IMR-90 (cell line): ENCODE measurements at places on chromosomes 2 and 18. TPM values are rescaled to one million over a fixed set of nuclear protein-coding genes. Genes with fewer than 3 reads are reported as not detected.

DNA sequence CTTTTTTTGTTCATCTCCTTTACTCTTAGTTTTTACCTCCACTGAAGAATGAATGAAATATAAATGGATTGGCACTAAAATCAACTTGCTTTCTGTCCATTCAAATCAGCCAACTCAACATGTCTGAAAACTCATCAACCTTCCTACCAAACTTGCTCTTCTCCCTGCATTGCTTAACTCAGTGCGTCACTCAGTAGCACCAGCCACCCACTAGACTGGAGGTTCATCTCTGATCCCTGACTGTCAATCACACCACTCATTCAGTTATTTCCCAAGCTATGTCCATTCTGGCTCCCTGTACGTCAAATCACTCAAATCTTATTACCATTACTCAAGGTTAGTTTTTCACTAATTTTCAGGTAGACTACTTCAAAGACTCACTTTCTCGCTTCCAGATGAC is 75.2 kb upstream of the RBMS1 start:
- DNase-seq: no peak

DNA sequence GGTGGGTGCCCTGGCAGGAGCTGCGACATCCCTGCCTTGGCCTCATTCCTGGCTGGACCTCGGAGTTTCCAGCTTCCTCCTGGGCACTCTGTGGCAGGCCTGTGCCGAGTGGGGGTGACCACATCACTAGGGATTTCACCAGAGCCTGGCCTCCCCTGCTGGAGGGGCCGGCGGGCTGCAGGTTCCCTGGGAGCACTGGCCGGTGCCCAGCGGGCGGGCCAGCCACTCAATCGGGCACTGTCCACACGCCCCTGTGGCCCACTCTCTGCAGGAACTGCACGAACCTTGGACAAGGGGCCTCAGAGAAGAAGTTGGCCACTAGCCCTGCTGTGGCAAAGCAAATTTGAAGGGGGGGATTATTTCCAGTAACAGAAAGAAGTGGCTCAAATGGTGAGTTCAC is 110.7 kb upstream of the APCDD1 start:
- DNase-seq: no peak

DNA sequence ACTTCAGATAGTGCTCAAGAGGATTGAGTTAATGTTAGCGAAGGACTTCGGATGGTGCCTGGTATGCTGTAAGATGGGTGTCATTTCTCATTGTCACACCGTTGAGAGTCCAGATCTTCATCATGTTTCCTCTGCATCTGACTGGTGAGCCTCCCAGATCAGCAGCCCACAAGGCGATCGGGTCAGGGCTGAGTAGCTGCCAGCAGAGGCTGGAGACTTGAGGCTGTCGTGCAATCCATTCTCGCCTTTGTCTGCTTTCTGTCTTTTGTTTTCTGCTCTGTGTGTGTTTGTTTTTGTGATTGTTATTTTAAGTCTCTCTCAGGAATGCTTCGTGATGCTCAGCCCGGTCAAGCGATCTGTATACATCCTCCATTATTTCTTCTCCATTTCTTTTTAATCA is 95.8 kb downstream of the TGOLN2 start:
- DNase-seq: no peak

DNA sequence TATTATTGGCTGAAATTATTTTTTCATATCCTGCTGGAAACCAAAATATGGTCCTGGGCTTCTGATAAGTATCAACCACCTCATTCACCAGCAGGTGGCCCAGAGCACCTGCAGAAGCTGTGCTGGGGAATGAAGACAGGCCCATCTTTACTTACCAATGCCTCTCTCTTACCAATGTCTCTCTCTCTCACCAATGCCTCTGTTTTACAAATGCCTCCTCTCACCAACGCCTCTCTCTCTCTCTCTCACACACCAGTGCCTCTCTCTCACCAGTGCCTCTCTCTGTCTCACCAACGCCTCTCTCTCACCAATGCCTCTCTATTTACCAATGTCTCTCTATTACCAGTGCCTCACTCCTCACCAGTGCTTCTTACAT is 2.3 kb upstream of the MAL start:
- DNase-seq: no peak

GRCh38 chr2:98935111-98935770 is 784 bp downstream of the CRACDL start:
- DNase-seq: no peak

- DNase-seq: peak; percentile 89
Measured at GRCh38 chr2:9071032-9071431, 67.5 kb upstream of the MBOAT2 start.

GRCh38 chr2:20576598-20577115 is 74.2 kb downstream of the HS1BP3 start:
- DNase-seq: no peak

DNA sequence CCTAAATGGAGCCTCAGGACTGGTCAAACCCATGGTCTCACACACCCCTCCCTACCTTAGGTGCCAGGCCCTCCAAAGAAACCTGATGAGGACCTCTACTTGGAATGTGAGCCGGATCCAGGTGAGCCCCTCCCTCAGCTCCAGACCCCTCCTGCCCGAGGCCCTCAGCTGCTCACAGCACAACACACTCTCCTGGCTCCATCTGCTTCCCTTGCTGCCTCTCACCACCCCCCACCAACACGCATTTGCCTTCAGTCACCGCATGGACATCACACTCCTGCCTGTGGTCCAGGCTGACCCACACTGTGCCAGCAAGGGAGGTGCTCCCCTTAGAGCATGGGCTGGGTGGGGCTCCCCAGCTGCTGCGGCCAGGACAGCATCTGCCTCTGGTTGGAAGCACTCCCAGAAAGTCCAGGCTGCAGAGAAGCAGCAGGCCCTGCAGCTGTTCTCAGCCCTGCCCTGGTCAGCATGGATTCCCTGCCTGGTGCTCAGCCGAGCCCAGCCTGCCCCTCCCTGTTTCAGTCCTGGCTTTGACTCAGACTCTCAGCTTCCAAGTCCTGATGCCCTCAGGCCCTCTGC is 15.1 kb downstream of the SH2D6 start:
- DNase-seq: peak; percentile 96

DNA sequence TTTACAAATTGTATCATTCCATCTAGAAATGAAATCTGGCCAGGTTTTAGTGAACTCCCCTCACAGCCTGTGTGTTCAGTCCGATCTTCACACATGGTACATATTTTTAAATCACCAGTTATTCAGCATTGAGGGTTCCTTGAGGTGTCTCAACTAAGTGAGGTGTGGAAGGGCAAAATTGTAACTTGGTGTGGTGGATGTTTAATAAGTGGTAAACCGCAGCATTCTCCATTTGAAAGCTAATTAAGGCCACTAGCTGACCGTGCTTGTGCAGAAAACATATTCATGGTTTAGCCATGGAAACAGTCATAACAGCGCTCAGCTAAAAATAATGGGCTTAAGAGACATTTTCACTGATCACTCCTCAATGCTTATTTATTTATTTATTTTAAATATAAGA is 786.2 kb upstream of the FANCL start:
- DNase-seq: no peak

DNA sequence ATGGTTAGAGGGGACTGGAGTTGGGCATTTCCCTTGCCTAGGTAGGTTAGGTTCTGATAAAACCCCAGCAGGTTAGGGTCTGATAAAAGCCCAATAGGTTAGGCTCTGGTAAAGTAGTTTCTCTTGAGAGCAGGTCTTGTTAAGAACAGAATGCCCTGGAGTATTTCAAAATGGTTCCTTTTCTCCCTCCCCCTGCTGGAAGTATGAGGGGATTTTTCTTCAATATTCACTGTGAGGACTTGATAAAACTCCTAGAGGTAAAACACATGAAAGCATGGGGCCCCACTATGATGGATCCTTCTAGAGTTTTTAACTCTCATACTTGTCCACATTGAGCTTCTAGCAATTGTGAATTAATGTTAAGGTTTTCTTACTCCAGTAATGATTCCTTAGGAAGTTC is 27.6 kb downstream of the ANKAR start:
- no peak for DNase-seq

GRCh38 chr18:3454365-3455089 is 4.6 kb downstream of the TGIF1 start:
- DNase-seq: peak; percentile 72

The LBX2 gene
- polyA plus RNA-seq: 0.62 and 0.66 TPM in 2 replicates

The MREG gene
- 1.0 and 1.1 TPM in 2 replicates for polyA plus RNA-seq

The DOK1 gene
- 17.5 and 17.6 TPM in 2 replicates for polyA plus RNA-seq

The SLC23A3 gene
- 0.43 and 0.65 TPM in 2 replicates for polyA plus RNA-seq

The GDF7 gene
- polyA plus RNA-seq: 0.02 TPM in 1 of 2 replicates, not detected in the other

The BMP10 gene
- not detected in 2 replicates for polyA plus RNA-seq
